Mesothelial cell of epicardium (in vitro differentiated cells): ENCODE measurements at places on chromosomes 16 and 17. TPM values are rescaled to one million over a fixed set of nuclear protein-coding genes. Genes with fewer than 3 reads are reported as not detected.
A peak's percentile ranks its signal among the peaks of the same experiment; 100 is the strongest.

Gene NLGN2
- 88.0 to 97.5 TPM (median 90.8 TPM) in 3 replicates for total RNA-seq

- no peaks in the 10 kb centered on the region for H3K36me3 ChIP-seq
- no peak overlapping the region for H3K4me3 ChIP-seq
- H3K27me3 ChIP-seq = peaks cover 26% of the 10 kb centered on the region
- H3K27ac ChIP-seq = no peak overlapping the region
- H3K4me1 ChIP-seq = no peaks in the 10 kb centered on the region
- DNase-seq = no peak
Observed at GRCh38 chr17:44761932-44762810, 3.4 kb downstream of the ADAM11 start.

DNA sequence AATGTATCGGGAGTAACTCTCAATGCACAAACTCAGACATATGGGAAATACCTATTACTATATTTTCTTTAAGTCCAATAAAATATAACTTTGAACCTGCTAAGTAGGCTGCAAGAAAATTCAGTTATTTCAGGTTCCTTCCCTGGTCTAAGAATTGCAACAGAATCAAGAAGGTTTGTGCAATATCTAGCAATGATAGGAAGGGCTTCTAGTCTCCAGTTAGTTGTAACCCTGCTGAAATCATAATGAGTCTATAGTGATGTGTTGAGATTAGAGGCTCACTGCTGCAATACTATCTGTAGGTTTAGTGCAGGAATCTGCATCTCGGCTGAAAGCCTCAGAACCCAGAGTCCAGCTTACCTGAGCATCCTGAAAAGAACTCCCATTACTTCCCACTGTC, 110.5 kb downstream of the PMP22 start:
- DNase-seq = no peak
- H3K27me3 ChIP-seq = peaks cover 21% of the 10 kb centered on the region
- peaks cover 15% of the 10 kb centered on the region for H3K4me1 ChIP-seq
- H3K4me3 ChIP-seq = no peak overlapping the region
- H3K27ac ChIP-seq = no peak overlapping the region

DNA sequence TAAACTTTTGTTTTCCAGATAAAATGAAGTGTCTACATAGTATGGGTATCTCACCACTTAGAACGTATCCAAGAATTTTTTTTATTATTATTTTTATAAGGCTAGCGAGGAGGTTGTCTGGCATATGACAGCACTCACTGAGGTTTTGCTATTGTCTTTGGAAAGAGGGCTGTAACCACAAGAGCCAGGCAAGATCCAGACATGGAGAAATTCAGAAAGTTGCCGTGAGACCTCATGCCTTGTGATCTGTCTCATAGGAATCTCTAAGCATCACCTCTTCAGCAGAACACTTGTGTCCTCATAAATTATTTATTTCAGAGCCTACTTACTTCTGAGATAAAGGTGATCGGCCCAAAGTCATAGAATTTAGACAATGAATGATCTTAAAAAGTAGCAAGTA, 410.8 kb downstream of the CDH11 start:
- DNase-seq = no peak
- H3K27me3 ChIP-seq = no peaks in the 10 kb centered on the region
- H3K36me3 ChIP-seq = no peaks in the 10 kb centered on the region
- H3K4me3 ChIP-seq = no peak overlapping the region
- H3K27ac ChIP-seq = no peak overlapping the region

GRCh38 chr17:74202938-74203337, 540 bp upstream of the RPL38 start:
- H3K27ac ChIP-seq = peak overlapping the region; percentile 98
- H3K4me1 ChIP-seq = peaks cover 25% of the 10 kb centered on the region
- peaks cover 16% of the 10 kb centered on the region for H3K36me3 ChIP-seq
- H3K27me3 ChIP-seq = peaks cover 30% of the 10 kb centered on the region
